Ureter (tissue), 1 donor: ENCODE measurements at places on chromosomes 3 and 15. TPM values are rescaled to one million over a fixed set of nuclear protein-coding genes. Genes with fewer than 3 reads are reported as not detected.

Gene UCN2
- total RNA-seq: 1.5 TPM

Gene LYZL4
- total RNA-seq: not detected

Gene DNAH1
- 16.6 TPM for total RNA-seq

Gene HRG
- not detected for total RNA-seq

Gene GOLGA8A
- 96.5 TPM for total RNA-seq

Gene TNIK
- total RNA-seq: 17.1 TPM

Gene CLRN1
- not detected for total RNA-seq

Gene ISG20
- 14.2 TPM for total RNA-seq

- no peak for DNase-seq
Observed at GRCh38 chr3:41318520-41318919, 119.2 kb downstream of the CTNNB1 start.

GRCh38 chr15:92606126-92606835 is 49.3 kb downstream of the FAM174B start:
- no peak for DNase-seq

GRCh38 chr15:90817117-90818057 is 51.0 kb upstream of the FURIN start:
- DNase-seq: no peak

GRCh38 chr3:83928903-83929302 is 1029.9 kb upstream of the CADM2 start:
- no peak for DNase-seq

DNA sequence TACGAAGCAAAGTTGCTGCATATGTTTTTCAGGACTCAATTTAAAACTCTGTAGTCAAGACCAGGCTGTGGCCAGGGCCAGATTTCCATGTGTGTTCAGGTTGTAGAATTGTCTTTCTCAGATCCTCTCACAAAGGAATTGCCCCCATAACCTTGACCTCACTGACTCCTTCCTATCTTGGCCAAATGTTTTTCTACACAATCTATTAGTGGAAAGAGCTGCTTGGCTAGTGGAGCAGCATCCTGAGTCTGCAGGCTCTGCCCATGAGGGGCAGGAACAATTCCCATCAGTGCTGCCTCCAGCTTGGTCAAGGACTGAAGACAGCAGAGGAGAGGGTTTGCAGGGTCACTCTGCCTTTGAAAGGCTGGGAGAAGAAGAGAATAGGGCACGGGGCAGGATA is 6.9 kb upstream of the TBC1D21 start:
- no peak for DNase-seq

DNA sequence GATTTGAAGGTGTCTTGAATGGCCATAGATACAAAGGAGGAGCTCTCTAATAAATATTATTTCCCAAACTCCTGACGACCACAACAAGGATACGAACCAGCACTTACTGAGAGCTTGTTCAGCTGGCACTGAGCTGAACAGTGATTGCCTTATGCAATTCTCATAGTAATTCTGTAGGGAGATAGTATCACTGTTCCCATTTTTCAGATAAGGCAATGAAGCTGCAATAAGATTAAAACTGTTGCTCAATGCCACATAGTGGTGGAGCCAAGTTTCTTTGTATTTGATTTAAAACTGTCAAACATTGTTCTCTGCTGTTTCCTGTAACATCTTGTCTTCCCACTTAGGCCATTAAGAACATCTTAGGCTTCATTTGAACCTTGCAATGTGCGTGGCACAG is 163.9 kb downstream of the RPLP1 start:
- DNase-seq: no peak

GRCh38 chr3:6168256-6168655 is 692.7 kb upstream of the GRM7 start:
- no peak for DNase-seq

GRCh38 chr3:120457827-120458226 is 7.0 kb upstream of the FSTL1 start:
- DNase-seq: no peak

DNA sequence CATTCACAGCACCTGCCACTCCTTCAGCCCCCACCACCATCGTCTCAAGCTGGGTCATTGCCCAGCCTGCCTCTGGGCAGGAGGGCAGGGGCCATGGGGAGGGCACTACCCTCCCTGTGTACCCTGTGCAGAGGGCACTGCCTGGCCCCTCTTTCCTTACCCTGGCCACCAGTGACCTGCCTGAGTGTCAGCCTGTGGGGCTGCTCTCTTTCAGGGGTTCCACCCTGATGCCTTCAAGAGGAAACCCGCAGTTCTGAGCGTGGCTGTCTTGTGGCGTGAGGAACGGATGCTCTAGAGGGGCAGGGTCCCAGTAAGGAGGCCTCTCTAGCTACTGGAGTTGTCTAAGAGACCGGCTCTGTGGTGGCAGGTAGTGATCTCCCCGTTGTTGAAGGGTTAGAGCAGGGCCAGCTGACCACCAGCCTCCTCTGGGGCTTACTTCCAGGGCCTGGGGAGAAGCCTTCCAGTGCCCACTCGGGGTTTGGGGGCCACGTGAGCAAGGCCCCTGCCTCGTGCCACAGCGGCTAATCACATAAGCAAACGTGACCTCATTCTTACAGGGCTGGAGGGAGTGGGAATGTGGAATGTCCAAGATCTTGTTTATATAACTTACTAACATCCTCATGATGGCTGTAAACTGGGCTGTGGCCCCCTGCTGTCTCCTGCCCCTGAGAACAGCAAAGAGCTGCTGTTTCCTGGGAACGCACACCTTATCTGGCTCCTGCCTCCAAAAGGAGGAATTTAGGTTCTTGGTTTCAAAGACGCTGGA is 31.4 kb upstream of the SEC13 start:
- DNase-seq: no peak

DNA sequence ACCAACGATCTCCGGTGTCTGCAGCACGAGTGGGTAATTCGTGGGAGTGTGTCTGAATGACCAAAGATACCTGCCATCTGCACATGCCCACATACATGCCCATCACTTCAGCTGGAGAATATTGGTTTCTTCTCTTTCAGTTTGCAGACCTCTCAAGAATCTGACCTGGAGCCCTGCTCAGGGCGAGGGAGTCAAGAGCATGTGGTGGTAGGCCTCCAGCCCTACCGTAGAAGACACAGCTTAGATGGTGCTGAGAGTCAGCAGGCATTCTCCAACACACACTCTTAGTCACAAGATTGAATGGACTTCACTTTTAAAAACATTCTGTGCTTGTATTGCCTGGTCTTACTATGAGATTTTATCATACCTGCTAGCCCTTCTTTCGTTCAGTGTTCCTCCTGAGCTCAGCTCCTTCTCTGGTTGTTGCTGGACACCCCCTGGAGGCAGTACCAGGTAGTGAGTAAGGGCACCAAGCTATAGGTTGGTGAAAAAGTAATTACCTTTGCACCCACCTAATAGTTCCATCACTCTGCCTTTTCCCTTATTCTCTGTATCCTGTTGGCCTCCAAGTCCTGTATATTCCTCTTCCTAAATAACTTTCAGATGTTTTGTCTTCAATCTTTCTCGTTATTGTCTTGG is 252.0 kb downstream of the CACNA2D3 start:
- DNase-seq: no peak

GRCh38 chr3:188607805-188608315 is 453.9 kb downstream of the LPP start:
- DNase-seq: no peak

- DNase-seq: peak; percentile 53
Observed at GRCh38 chr3:69865925-69866679, 126.8 kb downstream of the MITF start.

- DNase-seq: no peak
Observed at GRCh38 chr15:67735896-67736295, 89.4 kb upstream of the SKOR1 start.
